ENCODE measurements at places on chromosomes 2 and 18.

DNA sequence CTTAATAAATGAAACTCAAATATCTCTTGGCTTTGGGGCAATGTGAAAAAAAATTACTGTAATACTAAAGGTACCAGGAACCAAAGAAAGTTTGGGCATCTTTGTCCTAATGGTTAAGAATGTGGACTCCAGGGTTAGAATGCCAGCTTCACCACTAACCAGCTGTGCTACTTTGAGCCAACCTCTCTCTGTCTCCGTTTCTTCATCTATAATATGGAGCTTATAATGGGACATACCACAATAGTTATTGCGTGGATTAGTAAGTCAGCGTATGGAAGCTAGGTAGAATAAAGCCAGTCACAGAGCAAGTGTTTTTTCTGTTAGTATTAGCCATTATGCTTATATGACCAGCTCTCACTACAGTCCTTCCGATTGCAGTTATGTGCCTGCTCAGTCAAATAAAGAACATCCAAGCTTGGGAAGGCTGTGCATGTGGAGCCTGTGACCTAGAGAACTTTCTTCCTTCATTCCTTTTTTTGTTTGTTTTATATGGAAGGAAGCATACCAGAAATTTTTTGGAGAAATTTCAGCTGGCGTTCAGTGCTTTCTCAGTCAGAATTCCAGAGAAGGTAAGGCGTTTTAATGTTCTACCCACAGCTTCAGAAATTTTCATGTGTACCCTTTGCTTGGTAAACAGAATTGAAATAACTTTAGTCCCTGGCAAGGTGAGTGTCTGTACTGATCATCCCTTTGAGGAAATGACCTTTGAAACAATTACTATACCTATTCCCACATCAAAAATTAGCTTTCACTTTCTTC is 114.0 kb upstream of the RND3 start:
- no peak for DNase-seq

DNA sequence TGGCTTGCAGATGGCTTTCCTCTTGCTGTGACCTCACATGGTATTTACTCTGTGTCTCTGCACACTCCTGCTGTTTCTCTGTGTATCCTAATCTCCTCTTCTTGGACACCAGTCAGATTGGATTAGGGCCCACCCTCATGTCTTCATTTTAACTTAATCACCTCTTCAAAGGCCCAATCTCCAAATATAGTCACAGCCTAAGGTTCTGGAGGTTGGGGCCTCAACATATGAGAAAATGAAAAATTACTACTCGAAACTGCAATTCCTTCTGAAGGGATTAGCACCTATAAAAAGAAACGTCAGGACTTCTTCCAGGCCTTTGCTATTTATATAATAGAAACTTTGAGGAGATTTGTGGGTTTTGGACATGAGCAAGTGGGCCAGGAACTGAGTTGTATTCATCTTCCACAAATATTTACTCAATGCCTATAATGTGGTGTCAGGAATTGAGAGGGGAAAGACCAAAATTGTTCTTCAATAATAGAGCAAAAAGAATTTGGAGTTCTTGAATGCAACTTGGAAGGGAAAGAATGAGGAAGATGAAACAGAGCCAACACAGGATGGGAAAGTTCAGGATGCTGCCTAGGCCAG is 270.0 kb upstream of the FN1 start:
- DNase-seq, result no peak

- no peak for DNase-seq
Observed at GRCh38 chr18:49638891-49639557, 77.2 kb downstream of the LIPG start.

GRCh38 chr2:236045251-236046235 is 122.6 kb downstream of the GBX2 start:
- DNase-seq, result no peak

GRCh38 chr18:71529703-71530303 is 1014.3 kb downstream of the CBLN2 start:
- DNase-seq, result no peak

DNA sequence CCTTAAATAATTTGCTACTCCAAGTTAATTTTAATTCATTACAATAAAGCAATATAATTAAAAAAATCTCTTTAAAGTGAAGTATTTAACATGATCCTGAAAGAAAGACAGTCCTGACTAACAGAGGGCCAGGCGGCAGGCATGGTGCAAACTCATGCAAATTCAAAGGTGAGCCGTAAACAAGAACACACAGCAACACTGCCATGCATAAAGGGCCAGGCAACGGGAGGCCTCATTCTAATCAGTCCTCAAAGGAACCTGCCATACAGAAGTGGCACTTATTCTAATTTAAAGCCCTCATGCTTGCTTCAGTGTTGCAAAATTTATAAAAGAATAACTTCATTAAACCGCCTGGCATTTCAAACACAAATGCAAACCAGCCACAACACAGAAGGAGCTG is 277.0 kb downstream of the ZNF521 start:
- no peak for DNase-seq

GRCh38 chr2:164754157-164755093 is 87.2 kb downstream of the COBLL1 start:
- no peak for DNase-seq

DNA sequence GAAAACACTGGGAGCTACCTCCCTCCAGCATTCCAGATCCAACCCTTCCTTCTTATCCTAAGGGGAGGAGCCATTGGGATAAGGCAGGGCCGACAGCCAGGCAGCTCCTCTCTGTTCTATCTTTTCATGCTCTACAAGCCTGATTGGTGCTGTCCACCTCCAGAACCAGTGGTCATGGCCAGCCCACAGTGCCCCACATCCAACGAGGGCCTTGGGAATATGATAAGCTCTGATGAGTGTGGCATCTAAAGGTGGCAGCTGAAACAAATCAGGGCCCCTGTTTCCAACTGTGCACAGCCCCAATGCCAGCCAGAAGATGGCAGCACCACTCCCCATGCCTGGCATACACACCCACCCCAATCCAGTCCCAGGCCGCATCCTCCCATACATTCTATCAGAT is 329.3 kb downstream of the C1D start:
- no peak for DNase-seq

- no peak for DNase-seq
Observed at GRCh38 chr2:150479075-150479915, 8.2 kb downstream of the RND3 start.

DNA sequence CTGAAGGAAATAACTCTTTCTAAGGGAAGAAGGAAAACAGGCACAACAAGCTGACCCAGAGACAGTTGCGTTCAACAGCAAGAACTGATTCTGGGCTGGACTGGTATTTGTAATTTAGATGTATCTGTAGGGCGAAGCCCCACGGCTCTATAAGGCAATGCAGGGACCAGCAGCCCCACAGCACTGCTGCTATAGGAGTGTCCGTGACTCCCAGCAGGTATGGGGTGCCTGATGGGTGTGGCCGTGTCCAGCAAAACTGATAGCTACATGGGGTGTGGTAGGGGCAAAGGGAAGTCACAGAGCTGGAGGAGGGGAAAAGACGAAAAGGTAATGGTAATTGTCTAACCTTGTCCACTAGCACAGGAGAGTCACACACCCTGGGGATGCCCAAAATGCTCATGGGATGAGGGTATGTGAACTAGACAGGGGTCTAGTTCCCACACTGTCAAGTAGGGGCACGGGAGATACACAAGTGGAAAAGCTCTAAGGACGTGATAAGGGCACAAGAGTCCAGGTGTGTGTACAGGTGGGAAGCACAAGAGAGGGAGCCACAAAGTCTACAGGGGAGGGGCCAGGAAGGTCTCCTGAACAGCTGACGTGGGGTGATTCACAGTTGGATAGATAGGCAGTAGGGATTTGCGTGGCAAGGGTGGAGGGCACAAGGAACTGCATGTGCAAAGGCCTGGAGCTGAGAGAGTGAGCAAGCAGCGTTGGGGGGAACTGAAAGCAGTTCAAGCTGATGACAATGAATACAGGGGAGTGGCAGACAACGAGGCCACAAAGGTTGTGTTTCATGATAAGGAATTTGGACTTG is 48.5 kb upstream of the ASPRV1 start:
- no peak for DNase-seq

- no peak for DNase-seq
Observed at GRCh38 chr2:233041722-233042323, 9.4 kb downstream of the NEU2 start.

DNA sequence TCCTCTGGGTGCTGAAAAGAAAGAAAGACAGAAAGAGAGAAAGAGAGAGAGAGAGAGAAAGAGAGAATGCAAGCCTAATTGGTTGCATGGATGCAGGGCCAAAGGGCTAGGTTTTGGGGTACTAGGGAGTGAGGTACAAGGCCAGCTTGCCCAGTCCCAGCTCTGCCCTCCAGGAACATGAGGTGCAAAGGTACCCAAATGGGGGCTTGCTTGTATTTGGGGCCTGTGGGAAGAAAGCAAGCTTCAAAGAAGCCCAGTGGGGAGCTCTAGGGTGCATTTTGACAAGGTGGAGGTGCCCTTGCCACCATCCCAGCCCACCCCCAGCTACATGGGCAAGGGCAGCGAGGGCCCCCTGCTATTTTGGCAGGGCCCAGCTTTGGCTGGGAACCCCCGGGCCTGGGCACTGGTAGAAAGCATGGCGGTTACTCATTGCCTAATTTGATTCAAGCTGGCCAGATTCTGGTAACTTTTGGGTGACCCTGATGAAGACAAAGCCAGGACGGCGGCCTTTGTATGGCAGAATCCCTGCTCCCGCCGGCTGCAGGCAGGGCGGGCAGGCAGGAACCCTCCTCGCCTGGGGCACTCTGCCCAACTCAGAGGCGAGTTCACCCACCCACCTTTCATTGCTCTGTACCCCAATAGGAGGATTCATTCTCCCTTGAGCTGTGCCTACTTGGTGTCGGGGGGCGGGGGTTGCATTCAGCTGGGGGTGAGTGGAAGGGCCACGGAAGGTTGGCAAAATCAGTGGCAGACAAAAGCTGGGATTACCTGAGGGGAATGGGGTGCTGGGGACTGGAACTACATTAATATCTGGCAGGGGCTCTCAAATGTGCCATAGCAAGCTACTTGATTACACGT is 537 bp upstream of the HOXD4 start:
- DNase-seq, result no peak

DNA sequence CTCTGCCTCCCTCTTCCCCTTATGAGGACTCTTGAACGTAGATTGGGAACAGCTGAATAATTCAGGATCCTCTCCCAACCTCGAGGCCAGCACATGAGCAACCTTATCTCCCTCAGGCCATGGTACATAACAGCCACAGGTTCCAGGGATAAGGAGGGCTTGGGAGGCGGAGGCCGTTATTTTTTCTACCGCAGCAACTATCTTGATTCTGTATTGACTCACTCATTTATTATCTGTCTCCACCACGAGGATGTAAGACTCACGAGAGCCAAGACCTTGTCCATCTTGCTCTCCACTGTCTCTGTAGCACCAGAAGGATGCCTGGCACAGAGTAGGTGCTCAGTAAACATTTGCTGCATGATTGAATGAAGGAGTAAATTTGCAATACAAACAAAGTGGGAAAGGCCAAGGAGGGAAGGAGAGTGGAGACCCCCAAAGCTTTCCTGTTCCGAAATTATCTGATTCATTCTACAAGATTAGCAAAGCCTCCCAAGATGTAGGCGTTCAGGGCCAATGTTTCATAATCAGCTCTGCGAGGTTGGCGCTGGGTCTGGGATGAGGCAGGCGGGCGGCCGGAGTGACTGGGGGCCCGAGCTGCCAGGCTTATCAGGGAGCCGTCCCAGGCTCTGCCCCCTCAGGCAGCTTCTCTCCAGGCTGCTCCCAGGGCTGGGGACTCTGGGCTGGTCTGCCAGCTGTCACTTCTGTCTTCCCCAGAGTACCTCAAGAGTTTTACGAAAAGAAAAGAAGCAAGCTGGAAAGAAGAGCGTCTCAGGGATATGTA is 31.6 kb downstream of the INPP5D start:
- no peak for DNase-seq

- peak; percentile 4 for DNase-seq
Observed at GRCh38 chr2:96608469-96609455, 29.4 kb downstream of the KANSL3 start.

DNA sequence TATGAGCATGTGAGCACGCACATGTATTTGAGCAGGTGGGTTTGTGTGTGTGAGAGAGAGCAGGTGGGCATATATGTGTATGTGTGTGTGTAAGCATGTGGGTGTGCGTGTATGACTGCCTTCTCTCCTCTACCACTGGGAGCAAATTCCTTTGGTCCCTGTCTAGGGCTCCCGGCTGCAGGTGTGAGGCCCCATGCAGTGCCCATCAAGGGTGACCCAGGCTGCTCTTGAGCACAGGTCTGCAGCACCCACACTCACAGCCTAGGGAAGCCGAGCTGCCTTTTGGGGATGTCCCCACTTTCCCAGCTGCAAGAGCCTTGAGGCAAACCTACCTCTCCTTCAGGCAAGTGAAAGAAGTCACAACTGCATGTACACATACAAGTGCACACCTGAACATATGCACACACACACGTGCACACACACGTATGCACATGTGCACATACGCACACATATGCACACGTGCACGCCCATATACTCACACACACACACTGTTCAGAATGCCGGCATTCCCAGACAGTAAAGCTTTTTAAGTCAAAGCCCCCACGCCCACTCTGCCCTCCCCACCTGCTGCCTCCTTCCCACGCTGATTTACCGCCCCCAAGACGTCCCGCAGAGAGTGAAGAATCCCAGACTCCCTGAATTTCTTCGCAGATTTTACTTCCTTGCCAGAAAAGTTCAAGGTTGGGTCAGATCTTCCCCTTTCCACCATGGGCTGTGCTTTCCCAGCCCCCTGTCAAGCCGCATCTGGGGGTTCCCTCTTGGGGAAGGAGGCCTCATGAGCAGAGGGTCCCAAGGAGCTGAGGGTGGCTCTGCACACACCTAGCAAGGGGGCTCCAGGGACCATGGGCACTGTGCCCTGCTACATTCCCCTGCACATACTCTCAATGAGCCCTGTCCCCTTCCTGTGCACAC is 170.6 kb downstream of the TWIST2 start:
- no peak for DNase-seq

DNA sequence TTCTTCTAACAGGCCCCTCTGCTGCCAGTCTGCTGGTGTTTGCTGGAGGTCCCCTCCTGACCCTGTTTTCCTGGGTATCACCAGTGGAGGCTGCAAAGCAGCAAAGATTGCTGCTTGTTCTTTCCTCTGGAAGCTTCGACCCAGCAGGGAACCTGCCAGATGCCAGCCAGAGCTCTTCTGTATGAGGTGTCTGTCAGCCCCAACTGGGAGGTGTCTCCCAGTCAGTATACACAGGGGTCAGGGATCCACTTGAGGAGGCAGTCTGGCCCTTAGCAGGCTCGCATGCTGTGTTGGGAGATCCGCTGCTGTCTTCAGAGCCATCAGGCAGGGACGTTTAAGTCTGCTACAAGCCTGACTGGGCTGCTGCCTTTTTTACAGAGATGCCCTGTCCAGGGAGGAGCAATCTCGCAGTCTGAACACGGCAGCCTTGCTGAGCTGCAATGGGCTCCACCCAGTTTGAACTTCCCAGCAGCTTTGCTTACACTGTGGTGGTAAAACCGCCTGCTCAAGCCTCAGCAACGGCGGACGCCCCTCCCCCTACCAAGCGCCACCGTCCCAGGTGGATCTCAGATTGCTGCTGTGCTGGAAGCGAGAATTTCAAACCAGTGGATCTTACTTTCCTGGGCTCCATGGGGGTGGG is 29.9 kb downstream of the CHCHD5 start:
- no peak for DNase-seq

DNA sequence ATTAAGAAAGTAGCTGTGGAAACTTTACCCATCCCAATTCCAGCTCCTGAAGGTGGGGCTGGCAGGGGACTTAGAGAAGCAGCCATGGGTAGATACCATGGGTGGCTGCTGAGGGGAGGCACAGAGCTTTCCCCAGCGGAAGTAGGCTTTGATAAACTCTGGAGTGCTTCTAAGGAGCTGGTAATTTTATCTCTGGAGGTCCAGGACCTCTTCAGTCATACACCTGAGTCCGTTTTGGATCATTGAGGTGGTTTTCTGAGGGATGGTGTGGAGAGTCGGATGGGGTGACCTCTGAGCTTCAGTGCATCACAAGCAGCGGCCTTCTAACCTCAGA is 36.7 kb upstream of the BMP10 start:
- DNase-seq, result no peak

Measured in GM12878 (cell line).